Stimulated activated CD8-positive, alpha-beta memory T cell treated with anti-CD3 and anti-CD28 coated beads, Interleukin-7, amount 100 ng/mL, for 1 hour (primary cell): ENCODE measurements at places on chromosomes 5 and 9.

- DNase-seq, result no peak
Observed at GRCh38 chr5:115096034-115096769, 73.5 kb downstream of the TRIM36 start.

DNA sequence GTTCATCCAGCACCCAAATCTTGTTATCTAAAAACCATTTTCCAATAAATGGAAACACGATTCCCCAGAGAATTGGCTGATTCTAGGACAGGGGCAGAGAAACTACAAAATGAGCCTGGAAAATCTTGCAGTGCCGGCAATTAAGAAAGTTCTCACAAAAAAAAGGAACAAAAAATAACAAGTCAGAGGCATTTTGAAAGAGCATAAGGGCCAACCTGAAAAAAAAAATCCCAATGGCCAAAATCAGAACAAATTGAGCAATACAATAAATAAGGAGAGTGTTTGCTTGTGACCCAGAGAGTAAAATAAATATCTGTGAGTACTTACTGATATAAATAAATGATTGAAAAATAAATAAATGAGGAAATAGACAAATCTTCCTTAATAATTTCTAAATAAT lies 55.1 kb upstream of the S1PR3 start:
- DNase-seq, result no peak

DNA sequence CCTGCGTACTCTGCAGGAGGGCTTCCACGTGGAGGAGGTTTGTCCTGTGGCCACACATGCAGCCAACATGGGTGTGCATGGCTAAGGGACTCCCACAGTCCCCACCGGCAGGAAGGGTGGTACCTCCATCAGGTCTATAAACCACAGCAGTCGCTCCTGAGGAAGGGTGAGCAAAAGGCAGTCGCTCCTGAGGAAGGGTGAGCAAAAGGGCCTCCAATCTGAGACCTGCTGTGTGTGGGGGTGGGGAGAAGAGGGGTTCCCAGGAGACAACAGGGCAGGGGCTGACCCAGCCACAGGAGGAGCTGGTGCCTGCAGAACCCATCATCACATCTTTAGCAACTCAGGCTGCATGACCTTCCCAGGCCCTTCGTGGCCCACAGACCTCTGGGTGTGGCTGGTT lies 30.3 kb upstream of the AKNA start:
- no peak for DNase-seq

- no peak for DNase-seq
Observed at GRCh38 chr5:130104895-130105688, 200.8 kb downstream of the CHSY3 start.

- DNase-seq, result no peak
Observed at GRCh38 chr5:178273665-178274541, 41.3 kb upstream of the PHYKPL start.

- DNase-seq, result no peak
Observed at GRCh38 chr5:7753181-7753580, 97.8 kb downstream of the CFAP90 start.

DNA sequence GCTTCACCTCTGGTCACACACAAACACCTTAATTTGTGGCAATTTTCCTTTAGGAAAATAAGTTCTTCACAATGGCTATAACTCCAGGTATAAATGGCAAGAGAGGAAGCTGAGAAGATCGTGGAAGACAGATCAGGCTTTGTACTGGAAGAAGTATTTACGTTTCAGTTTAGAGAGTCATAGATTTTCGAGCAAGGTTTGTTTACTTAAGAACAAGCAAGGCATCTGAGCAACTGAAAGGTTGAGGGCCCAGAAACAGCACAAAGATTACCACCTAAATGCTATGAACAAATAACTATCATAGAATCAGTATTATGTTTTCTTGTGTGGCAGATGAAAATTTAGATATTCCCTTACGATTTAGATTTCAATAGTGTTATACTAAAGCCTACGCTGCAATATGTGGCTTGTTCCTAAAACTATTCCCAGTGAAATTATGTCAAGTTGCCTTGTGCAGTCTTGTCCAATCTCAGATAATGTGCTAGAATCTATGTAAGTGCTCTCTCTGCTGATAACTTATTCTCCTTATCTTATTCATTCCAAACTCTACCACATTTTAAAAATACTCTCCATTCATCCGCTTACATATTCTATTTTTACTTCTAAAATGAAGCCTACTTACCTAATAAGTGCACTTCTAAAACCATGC lies 6.7 kb downstream of the SLCO4C1 start:
- DNase-seq, result no peak

- DNase-seq, result no peak
Observed at GRCh38 chr5:54571462-54571861, 53.9 kb downstream of the SNX18 start.

GRCh38 chr5:71903808-71904207 lies 184.7 kb downstream of the CARTPT start:
- no peak for DNase-seq

- no peak for DNase-seq
Observed at GRCh38 chr9:105195259-105195658, 49.2 kb upstream of the SLC44A1 start.

GRCh38 chr5:118407958-118408357 lies 580.4 kb downstream of the DTWD2 start:
- DNase-seq, result no peak

GRCh38 chr5:37103302-37103701 lies 145.9 kb downstream of the CPLANE1 start:
- no peak for DNase-seq

- no peak for DNase-seq
Observed at GRCh38 chr5:147855774-147856069, 22.8 kb upstream of the SCGB3A2 start.

DNA sequence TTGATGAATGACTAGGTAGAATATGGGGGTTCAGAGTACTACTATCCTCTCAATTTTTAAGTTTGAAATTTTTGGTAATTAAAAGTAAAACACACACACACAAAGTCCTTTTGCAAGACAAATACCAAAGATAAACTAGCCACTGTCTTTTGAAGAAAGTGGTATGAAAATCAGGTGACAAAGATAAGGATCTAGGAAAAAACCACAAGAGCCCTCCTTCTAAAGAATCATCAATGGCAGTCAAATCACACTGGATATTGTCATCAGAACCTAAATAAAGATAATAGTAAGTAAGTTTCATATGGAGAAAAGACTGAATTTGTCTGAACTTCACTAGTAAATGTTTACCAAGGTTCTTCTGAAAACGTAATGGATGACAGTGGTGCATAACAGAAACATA lies 30.5 kb upstream of the HK3 start:
- DNase-seq, result no peak

DNA sequence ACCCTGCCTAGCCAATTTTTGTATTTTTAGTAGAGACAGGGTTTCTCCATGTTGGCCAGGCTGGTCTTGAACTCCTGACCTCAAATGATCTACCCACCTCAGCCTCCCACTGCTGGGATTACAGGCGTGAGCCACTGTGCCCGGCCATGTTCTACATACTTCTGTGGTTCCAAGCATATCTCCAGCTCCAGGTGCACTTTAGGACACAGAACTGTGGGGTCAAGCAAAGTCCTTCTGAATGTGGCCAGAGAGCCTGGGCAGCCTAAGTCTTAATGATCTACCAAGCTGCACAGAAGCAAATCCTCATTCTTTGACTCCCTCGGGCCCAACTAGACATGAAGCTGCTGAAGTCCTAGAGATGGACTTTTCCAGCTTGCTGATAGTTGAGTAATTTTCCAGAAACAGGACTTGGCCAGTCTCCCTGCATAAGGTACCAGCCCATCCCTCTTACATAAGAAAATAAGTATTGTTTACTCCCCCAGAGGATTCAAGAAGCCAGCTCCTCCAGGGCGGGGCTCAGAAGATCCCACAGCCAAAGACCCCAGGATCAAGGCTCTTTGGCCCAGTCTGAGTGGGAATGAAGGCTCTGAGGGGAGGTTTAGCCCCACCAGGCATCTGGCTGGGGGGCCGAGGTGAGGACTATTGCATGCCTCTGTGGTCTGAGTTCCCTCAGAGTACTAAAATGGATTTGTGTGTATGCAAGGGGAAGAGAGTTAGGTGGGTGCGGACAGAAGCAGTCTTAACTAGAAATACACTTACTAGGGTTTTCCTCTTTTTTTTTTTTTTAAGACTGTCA lies 8.7 kb downstream of the CLTB start:
- DNase-seq, result no peak

DNA sequence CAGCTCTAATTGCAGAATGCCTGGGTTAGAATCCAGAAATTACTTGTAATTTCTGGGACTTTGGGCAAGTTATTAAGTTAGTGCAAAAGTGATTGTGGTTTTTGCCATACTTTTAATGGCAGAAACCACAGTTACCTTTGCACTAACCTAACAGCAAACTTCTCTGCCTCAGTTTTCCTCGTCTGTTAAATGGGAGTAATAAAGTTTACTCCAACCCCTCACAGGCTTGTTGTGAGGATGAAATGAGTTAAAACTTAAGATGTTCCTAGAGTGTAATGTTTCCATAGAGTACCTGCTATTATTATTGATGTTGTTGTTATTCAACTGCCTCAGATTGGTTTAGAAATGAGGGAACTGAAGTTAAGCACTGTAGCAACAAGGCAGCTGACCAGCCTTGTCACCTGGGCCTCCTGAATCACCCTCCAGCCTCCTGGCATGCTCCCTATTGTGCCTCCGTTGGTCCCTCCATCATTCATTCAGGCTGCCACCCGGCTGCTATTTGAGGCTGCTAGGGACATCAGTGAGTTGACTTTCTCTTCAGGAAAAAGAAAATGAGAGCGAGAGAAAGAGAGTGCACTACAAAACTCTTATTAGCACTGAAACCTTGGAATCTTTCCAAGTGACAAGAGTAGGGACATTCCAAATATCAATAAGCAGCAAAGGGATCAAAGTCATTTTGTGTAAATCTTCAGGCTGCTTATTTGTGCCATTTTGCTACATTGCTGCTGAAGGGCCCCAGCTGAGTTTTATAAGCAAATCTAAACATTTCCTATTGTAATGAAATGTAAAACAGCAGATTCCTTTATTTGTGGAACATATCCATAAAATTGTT lies 66.5 kb upstream of the TTC23L start:
- no peak for DNase-seq

DNA sequence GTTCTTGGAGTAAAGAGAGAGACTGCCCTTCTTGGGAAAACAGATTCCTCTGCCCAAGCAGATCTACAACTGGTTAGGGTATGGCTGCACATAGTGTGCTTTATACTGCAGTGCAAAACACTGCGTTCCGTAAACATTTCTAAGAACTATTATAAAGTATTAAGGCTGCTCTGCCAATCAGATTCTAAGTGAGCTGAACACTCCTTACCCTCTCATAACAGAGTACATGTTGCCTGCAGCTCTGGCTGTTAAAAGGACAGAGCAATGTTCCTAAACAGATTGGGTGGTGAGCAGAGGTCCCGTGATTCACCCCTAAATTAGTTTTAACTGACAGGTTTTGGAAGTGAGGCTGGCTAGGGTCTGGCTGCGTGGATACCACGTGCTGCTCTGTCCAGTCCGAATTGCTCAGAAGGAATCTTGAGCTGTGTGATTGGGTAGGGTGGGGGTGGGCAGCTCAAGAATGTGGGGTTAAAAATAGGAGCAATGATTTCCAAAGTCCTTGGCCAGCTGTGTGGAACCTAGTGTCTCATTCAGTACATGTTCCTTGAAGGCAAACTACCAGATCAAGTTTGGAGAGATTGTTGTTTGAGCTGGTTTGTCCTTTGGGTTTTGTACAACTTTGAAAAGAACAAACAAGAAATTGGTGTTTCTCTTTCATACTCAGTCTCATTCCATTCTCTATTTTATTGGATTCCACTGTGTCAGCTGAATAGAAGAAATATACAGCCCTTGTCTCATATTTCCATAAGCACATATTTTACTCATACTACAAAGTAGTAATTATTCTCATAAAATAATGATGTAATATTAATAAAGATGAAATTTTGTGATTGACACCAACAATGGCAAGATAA lies 497.6 kb upstream of the CD180 start:
- DNase-seq, result no peak

DNA sequence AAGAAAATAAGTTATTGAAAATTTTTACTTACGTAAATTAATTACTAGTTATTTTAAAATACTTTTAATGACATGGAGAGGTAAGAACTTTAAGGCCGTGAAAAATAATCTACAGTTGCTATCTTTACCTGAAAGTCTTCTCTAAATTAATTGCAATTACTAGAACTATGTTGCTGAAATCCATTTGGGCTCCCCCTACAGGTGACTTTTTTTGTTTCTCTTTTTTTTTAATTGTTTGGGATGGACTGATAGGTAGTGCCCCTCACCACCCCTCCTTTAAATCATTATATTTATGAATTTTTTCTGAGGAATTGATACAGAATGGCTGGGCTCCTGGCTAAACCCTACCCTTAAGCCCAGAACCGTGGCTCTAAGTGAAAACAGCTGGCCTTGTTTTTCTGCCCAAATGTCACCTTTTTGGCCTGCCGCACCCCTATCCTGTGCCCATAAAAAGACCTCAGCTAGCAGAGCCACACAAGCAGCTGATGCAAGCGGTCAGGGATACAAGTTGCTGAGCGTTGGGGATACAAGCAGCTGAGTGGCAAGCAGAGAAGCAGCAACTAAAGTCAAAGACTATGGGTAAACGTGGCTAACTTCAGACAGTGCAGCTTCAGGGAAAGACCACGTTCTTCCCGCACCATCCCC lies 315.2 kb upstream of the ACO1 start:
- no peak for DNase-seq

GRCh38 chr5:15529821-15530220 lies 29.8 kb downstream of the FBXL7 start:
- no peak for DNase-seq

DNA sequence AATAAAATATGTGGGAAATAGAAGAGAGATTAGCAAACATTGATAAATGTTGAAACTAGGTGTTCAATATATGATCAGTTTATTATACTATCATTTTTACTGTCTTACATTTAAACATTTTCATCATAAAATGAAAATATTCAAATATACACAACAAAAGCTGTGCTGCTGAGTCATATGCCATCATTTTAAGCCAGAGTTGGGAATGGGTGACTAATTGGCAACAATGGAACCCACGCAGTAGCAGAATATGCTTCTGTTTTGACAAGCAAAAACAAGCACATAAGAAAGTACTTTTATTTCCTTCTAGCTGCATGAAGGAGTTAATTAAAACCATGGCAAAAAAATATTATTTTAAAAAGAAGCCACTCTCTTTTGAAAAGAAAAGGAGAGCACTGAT lies 340.0 kb upstream of the EDIL3 start:
- DNase-seq, result no peak

- DNase-seq, result no peak
Observed at GRCh38 chr5:172150514-172151425, 37.3 kb downstream of the STK10 start.

- no peak for DNase-seq
Observed at GRCh38 chr5:137366526-137366925, 132.6 kb downstream of the SPOCK1 start.

DNA sequence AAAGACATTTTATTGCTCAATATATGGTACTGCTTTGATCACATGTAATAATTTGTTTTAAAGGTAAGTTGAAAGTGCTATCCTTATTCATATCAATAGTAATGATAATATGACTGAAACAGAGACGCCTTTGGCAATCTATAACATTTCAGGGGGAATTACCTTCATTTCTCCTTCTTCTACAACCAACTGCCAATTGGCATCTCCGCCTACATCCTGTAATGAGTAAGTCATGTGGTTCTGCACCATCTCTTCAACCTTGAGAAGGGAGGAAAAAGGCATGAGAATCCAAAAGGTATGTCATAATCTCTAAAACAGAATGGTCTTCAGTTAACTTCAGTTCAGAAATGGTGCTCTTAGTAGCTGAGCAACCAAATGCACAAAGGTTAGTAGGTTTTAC lies 52.4 kb downstream of the HMGCR start:
- DNase-seq, result no peak

GRCh38 chr5:143748516-143748915 lies 63.4 kb upstream of the HMHB1 start:
- no peak for DNase-seq
